ENCODE measurements at places on chromosomes 4 and X. TPM values are rescaled to one million over a fixed set of nuclear protein-coding genes. Genes with fewer than 3 reads are reported as not detected.
A peak's percentile ranks its signal among the peaks of the same experiment; 100 is the strongest.

DNA sequence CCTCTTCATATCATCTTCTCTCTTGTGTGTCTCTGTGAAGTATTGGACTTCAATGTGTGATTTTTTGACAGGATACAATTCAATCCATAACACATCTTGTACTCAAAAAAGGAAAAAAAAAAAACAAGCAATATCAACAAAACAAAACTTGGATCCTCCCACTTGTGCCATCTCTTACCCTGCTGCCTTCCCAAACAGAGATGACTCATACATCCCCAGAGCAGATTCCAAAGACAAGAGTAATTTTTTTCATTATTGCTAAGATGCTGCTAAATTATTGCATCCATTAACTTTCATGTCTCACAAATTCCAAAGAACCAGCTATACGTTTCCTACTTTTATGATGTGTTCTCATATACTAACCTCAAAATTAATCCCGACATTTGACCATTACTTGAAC, 479.2 kb downstream of the GBA3 start:
- H3K27ac ChIP-seq = no peak overlapping the region
- no peak for DNase-seq
- H3K27me3 ChIP-seq = no peaks in the 10 kb centered on the region
- H3K36me3 ChIP-seq = no peaks in the 10 kb centered on the region
- H3K4me3 ChIP-seq = no peak overlapping the region
- H3K4me1 ChIP-seq = no peaks in the 10 kb centered on the region

DNA sequence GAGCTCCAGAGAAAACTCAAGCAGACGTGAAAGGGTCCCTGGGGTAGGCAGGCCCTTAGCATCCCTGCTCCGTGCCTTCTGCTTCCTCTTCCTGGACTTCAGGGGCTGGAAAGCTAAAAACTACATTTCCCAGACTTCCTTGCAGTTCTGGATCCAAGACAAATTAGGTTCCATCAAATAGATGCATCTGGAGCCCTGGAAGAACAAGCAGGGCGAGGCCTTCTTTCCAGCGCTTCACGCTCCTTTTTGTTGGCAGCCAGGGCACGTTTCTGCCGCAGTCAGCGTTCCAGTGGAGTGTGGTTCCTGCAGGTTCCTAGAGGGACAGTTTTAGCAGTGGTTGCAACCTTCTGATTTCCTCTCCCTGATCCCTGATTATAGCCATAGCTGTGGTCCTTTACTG, 53.6 kb upstream of the MSX1 start:
- H3K4me3 ChIP-seq = no peak overlapping the region
- no peak for DNase-seq
- H3K27me3 ChIP-seq = no peaks in the 10 kb centered on the region
- no peak overlapping the region for H3K27ac ChIP-seq
- H3K4me1 ChIP-seq = no peaks in the 10 kb centered on the region

DNA sequence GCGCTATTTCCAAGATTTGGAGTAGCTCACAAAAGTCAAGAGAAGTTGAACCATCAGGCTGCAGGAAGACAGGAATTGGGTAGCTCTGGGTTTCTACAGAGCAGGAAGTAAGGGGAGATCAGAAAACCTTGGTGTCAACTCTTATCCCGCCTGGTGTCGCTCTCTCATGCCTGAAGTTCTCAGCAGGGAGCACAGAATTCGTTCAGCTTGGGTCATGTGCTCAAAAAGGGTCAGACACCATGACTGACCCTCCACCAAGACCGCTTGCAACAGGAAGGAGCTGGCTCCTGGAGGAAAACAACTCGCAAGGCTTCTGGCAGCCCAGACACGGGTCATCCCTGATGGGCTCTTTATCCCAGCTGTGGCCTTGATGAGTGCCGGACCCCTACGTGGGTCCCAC, 93.7 kb upstream of the MSX1 start:
- H3K4me3 ChIP-seq = no peak overlapping the region
- H3K36me3 ChIP-seq = no peaks in the 10 kb centered on the region
- H3K4me1 ChIP-seq = no peaks in the 10 kb centered on the region
- H3K27me3 ChIP-seq = no peaks in the 10 kb centered on the region
- H3K27ac ChIP-seq = no peak overlapping the region

Gene RASSF6
- total RNA-seq = 1.7 TPM

DNA sequence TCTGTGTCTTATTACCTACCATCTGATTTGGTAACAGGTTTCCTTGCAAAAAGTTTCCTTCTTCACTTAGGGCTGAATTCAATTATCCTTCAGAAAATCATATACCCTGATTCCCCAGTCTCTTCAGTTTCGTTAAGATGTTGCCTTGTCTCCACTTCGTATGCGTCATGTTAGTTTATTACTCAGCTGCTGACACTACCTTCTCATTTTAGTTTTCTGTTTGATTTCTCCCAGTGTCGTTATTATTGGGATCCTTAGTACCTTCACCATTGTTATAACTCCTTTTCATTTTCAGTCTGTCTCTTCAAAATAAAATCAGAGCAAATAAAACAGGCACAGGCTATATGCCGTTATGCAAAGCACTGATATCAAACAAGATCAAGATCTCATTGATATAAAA, 87.5 kb upstream of the RBPJ start:
- no peaks in the 10 kb centered on the region for H3K36me3 ChIP-seq
- H3K27me3 ChIP-seq = no peaks in the 10 kb centered on the region
- no peaks in the 10 kb centered on the region for H3K4me1 ChIP-seq
- DNase-seq = no peak
- no peak overlapping the region for H3K27ac ChIP-seq
- no peak overlapping the region for H3K4me3 ChIP-seq

Gene CYBB
- total RNA-seq = 53.2 TPM

Gene TCEAL5
- total RNA-seq = not detected

Gene ENPEP
- 0.49 TPM for total RNA-seq

DNA sequence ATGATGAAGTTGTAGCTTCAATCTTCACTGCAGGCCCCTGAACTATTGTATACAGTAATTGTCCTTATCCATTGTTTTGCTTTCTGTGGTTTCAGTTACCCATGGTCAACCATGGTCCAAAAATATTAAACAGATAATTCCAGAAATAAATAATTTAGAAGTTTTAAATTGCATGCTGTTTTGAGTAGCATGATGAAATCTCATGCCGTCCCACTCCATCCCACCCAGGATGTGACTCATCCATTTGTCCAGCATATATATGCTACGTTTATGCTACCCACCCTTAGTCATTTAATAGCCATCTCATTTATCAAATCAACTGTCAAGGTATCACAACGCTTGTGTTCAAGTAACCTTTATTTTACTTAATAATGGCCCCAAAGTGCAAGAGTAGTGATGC, 34.5 kb downstream of the IQCM start:
- H3K4me3 ChIP-seq = no peak overlapping the region
- DNase-seq = no peak
- H3K27ac ChIP-seq = no peak overlapping the region

- H3K27ac ChIP-seq = no peak overlapping the region
- H3K27me3 ChIP-seq = peaks cover 46% of the 10 kb centered on the region
- H3K36me3 ChIP-seq = no peaks in the 10 kb centered on the region
- DNase-seq = peak; percentile 86
- H3K4me1 ChIP-seq = peaks cover 15% of the 10 kb centered on the region
- H3K4me3 ChIP-seq = no peak overlapping the region
Measured at GRCh38 chr4:54091637-54092404, 8.1 kb upstream of the GSX2 start.

DNA sequence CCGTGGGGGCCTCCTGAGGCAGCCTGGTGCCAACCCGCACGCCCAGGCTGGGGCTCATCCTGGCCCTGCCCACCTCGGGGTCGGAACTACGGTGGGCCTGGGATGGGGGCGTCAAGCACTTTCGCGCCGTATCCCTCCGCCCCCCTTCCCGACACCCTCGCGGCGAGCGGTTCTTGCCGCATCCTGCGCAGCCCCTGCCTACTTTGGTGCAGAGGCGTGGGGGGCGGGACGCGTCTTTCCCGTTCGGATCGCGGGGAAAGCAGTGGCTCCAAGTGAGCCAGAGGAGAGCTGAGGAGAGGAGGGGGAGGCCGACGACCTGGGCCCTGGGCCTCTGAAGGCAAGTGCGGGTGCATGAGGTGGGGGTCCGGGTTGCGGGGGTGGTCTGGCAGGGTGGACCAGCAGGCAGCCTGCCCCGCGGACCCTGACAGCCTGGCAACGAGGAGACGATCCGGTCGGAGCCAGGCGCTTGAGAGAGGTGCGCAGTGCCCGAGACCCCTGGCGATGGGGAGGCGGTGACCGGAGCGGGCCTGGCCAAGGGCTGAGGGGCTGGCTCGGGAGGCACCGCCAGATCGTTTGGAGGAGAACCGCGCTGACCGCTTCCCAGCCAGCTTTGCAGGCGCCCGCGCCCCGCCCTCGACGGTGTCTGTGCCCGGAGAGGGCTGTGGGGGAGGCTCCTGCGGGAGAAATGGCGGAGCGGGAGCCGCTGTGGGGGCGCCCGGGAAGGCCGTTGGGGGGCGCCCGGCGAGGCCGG, at the start of gene GPRASP2:
Gene GPRASP2 (plus strand): TSS at position 233 of the 751 bp plus-strand sequence. CDS start 2,422 bp downstream, outside the sequence.
- H3K4me3 ChIP-seq = peak within 1 kb of the TSS; percentile 38
- H3K4me1 ChIP-seq = no peaks in the 10 kb centered on the region
- H3K36me3 ChIP-seq = no peaks in the 10 kb centered on the region
- DNase-seq = peak; percentile 32

Gene TCP11X1
- total RNA-seq = not detected
